NCI-H2107 (cell line): ENCODE measurements at places on chromosomes 16 and 17.
A peak's percentile ranks its signal among the peaks of the same experiment; 100 is the strongest.

DNA sequence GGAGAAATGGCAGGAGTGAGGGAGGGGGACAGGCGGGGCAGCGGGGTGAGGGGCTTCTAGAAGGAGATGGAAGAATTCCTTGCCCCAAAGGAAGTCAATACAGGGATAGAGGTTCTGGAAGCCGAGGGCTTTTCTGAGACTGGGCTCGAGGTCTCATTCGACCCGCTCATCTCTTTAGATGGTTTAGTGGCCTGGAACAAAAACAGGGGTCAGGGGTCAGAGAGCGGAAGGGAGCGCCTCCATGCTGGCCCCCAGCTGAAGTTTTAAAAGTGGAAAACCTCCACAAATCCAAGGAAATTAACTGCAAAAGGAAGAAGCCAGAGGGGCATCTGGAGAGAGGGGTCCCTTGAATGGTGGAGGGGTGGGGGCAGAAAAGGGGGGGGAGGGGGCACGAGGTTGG is 72.5 kb downstream of the SRCIN1 start:
- no peak for DNase-seq

DNA sequence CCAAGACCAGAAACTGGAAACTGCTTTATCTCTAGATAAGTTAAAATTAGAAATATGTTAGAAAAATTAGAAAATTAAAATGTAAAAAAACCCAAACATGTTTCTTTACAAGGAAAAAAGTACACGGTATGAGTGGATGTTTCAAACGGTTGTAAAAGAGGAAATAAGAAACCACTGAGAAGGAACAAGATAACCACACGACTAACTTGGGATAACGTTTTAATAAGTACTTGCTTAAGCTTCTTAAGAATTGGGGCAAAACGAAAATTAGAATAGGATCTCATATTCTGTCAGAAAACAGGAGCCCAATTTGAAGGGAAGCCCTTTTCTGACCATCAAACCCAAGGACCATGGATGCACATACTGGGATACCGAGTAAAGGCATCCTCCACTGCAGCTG is 31.0 kb downstream of the MBTPS1 start:
- DNase-seq, result no peak

DNA sequence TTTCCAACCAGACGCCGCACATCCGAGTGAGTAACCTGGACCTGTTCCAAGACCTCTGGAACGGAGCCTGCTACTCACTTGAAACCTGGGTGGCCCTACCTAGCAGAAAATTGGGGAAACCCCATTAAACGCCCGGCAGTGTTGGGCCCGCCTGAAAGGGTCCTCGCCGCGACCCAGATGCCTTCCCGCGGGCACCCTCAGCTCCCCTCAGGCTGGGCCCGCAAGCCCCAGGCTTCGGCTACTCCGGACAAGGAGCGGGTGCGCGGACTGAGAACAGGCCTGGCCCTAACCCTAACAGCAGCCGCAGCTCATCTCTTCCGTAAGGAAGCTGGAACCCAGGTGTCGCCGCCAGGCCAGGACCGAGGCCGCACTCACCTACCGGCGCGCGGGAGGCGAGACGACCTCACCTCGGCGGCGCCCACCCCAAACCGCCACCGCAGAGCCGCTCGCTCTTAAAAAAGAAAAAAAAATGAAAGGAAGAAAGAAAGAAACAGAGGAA is 344 bp downstream of the PSME3IP1 start:
- no peak for DNase-seq

DNA sequence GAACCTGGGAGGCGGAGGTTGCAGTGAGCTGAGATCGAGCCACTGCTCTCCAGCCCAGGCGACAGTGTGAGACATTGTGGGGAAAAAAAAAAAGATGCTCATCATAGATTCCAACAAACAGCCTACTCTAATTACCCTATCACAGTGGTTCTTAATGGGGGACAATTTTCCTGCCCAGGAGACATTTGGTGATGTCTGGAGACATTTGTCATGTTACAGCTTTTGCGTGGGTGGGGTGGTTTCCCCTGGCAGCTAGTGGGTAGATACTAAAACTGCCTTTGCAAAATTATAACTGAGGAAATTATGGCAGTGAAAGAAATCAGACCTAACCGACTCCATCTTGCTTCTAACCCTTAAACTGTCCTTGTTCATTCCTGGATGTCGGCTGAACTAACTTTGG is 92.5 kb upstream of the RBL2 start:
- DNase-seq, result no peak

GRCh38 chr17:15431196-15431595 is 36.2 kb downstream of the CDRT4 start:
- no peak for DNase-seq

DNA sequence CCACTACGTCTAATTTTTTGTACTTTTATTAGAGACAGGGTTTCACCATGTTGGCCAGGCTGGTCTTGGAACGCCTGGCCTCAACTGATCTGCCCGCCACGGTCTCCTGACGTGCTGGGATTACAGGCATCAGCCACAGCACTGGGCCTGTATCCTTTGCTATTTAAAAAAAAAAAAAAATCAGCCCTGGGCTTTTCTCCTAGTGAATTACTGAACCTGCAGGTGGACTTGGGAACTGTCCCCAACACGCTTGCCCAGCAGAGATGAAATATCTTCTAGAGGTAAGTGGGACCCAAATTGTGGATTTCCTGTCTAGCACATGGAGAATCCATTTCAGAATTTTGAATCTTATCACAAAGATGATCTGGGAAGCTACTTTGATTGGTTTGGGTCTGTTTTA is 14.8 kb downstream of the CNOT1 start:
- no peak for DNase-seq

- no peak for DNase-seq
Measured at GRCh38 chr17:73401911-73402310, 90.1 kb upstream of the CDC42EP4 start.

- DNase-seq, result no peak
Measured at GRCh38 chr17:73592079-73592415, 52.2 kb downstream of the SDK2 start.

DNA sequence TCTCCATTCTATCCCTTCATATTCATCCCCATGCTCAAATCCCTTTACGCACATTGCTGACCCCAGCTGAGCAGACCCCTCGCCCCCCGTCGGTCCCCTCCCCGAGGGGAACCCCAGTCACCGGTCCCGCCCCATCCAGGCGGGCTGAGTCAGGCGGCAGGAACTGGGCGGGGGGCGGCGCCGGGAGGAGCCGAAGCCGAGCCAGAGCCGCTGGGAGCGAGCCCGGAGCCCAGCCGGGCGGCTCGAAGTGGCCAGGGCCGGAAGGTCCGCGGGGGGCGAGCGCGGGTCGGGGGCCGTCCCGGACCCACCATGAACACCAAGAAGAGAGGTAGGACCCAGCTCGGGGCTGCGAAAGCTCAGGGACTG is 8.6 kb downstream of the RIPOR1 start:
- no peak for DNase-seq

DNA sequence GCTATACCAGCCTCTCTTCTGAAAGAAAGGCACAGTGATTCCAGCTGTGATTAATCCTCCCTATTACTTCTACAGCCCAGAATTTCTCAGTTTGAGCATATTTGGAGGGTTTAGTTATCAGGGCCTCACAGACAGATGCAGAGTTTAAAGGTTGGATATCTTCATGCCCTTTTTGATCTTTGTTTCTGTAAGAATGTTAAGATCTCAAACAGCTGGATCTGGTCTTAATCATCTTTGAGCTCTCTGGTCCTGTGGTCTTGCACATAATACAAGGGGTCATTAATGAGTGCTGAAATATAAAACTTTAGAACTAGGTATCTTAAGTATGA is 9.1 kb upstream of the ARL2BP start:
- DNase-seq, result no peak

DNA sequence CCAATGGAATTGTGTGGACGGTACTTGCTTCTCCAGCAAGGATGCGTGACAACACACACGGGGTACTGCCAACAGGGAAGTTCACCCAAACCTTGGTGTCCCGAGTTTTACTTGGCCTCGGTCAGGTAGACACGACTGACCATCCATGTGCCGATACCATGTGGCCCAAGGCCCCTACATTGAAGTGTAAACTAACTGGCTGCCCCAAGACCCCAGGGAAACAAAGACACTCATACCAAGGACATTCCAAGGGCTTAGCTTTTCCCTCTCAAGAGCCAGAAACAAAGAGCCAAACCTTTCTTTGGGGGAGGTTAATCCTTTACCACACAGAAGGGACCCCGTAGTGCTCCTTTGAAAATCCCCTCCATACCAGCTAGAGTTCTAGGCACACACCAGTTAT is 215.9 kb upstream of the TNRC6C start:
- no peak for DNase-seq

GRCh38 chr16:695355-696089 is 5.3 kb upstream of the WDR24 start:
- DNase-seq, result peak; percentile 74

DNA sequence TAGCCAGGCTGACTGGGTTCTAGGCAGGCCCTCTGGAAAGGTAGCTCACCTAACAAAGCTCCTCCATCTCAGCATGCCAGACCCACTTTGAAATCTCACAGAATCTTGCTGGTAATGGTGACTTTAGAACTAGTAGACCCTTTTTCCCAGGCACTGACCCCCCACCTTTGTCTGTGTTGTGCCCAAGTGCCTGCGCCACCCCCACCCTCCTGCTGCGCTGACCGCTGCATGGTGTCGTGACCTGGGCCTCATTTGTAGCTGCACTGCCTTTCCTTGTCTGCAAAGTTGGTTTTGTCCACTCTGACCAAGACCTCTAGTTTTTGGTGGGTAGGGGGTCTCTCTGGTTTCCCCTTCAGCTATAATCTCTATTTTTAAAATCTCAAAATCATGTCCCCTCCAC is 6.8 kb downstream of the ATXN1L start:
- no peak for DNase-seq

DNA sequence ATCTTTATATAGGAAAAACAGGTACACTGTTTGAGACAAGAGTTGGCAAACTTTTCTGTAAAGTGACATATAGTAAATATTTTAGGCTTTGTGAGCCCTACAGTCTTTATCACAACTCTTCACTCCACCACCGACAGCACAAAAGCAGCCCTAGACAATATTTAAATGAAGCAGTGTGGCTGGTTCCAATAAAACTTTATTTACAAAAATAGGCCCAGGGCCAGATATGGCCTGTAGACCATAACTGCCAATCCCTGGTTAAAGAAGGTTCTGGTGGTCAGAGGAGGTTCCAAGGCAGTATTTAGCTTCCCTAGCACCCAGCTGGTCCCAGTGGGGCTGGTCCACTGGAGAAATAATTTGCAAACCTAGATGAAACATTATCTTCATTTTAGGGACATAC is 3.6 kb downstream of the FAM117A start:
- no peak for DNase-seq

- no peak for DNase-seq
Measured at GRCh38 chr16:86951831-86952598, 365.2 kb downstream of the C16orf95 start.

DNA sequence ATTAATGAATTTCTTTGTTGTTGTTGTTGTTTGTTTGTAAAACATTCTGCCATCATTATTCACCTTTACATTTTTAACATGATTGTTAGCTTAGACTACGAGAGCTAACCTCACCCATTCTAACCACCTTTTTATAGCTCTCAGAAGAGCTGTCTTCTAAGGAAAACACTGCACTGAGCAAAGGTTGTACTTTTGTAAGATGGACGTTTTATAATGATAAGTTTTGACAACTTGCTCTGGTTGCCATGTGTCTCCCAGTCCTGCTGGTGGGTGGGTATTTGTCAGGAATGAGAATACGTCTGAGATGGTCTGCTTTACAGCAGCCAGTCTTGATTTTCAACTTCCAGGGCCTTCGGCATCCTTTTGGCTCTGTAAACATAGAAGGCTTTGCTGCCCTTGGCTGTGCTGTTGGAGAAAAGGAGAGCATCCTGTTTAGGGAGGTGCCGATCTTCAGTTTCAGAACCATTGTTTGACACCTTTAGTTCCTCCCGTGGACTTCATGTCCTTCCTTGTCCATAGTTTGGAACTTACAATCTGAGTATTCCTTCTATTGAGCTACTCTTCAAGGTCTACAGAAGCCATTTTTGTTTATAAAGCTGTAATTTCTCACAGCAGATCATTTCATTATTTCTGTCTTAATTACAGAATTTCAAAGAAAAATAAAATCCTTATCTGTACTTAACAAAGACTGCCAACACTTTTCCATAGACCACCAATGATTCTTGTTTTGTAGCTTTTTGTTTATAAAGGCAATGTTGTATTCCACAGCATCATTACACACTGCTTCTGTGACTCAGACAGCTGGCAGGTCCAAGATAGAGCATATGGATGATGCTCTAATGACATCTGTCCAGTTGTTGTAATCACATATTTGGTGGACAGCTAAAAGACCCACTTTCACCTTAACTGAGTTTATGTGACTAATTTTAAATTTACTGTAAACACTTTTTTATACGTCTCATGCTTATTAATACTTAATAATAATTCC is 270.1 kb upstream of the TBX2 start:
- no peak for DNase-seq

- DNase-seq, result no peak
Measured at GRCh38 chr17:6914711-6915110, 81.1 kb upstream of the ALOX12 start.

GRCh38 chr17:5446786-5447185 is 7.8 kb upstream of the C1QBP start:
- DNase-seq, result no peak

- peak; percentile 81 for DNase-seq
Measured at GRCh38 chr17:73976676-73977521, 226.6 kb upstream of the RPL38 start.

GRCh38 chr16:6797223-6797622 is 535.4 kb upstream of the RBFOX1 start:
- DNase-seq, result no peak

GRCh38 chr17:351875-352420 is 659 bp downstream of the RPH3AL start:
- DNase-seq, result no peak

- DNase-seq, result no peak
Measured at GRCh38 chr17:42212382-42212781, 18.1 kb upstream of the GHDC start.

GRCh38 chr17:71850812-71851211 is 270.0 kb upstream of the SOX9 start:
- no peak for DNase-seq

DNA sequence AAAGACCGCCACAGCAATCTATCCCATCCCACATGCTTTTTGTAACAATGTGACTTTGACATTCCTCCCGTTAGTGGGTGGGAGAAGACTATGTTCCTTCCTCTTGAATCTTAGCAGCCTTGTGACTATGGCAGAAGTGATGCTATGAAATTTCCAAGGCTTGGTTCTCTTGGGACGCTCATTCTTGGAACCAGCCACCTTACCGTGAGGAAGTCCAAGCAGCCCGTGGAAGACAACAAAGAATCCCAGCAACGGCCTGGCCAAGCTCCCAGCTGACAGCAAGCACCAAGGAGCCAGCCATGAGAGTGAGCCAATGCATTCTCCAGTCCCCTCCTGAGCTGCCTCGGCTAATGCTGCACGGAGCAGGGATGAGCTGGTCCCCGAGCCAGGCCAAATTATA is 62.3 kb downstream of the VPS53 start:
- no peak for DNase-seq

- no peak for DNase-seq
Measured at GRCh38 chr17:81502471-81503017, 10.1 kb downstream of the ACTG1 start.

- no peak for DNase-seq
Measured at GRCh38 chr16:84725481-84726078, 25.8 kb downstream of the USP10 start.
